T-helper 17 cell (primary cell): ENCODE measurements at places on chromosomes 3 and 15.

- DNase-seq = no peak
Measured at GRCh38 chr15:100778831-100779288, 100.8 kb upstream of the ALDH1A3 start.

GRCh38 chr15:36527235-36528162 lies 51.9 kb upstream of the CDIN1 start:
- DNase-seq = no peak

- DNase-seq = no peak
Measured at GRCh38 chr3:23644676-23645075, 161.1 kb upstream of the UBE2E1 start.

GRCh38 chr3:37687966-37688365 lies 173.7 kb upstream of the CTDSPL start:
- DNase-seq = no peak

DNA sequence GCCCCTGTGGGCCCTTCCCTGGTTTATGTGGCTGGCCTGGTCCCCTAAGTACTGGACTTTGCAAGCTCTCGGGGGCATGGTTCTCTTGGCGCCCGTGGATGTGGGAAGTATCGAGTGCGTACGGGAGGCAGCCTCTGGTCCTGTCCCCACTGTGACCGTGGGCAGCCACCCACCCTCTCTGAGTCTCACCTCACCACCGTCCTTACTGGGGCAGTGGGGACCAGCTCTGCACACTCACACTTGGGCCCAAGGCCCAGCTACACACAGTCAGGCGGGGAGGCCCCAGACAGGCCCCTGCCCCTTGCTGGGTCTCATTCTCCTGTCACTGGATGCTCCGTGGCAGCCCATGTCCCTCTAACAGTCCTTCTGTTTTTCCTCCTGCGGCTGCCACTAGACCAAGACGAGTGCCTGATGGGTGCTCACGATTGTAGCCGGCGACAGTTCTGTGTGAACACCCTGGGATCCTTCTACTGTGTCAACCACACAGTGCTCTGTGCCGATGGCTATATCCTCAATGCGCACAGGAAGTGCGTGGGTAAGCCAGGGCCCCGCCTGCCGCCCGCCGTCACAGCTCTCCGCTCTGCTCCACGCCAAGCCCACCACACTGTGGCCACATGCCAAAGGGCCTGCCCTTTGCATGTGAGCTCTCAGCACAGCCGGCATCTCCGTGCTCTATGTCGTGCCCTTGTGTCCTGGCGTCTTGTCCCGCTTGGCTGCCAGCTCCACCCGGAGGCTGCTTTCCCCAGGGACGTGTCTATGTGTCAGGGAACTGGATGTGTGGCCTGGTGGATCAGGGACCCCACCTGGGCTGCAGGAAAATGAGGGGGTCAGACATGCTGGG lies 72.7 kb downstream of the FBLN2 start:
- no peak for DNase-seq

GRCh38 chr3:32421991-32422859 lies 30.6 kb downstream of the CMTM7 start:
- no peak for DNase-seq

DNA sequence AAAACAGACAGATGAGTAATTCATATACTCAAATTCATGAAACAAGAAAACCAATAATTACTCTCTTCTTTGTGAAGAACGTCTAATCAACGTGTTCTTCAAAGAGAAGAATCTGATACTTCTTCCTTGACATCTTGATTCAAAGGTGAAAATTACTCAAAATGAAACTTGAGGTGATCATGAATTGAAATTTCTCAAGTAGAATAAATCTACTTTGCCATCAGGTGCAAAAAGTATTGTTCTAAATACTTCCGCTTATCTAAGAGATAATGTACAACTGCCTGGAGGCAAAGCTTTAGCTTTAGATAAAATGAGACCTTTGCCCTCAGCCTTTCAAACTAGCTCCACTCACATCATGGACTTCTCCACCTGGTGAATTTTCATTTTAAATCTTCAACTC lies 13.9 kb upstream of the XXYLT1 start:
- DNase-seq = no peak

DNA sequence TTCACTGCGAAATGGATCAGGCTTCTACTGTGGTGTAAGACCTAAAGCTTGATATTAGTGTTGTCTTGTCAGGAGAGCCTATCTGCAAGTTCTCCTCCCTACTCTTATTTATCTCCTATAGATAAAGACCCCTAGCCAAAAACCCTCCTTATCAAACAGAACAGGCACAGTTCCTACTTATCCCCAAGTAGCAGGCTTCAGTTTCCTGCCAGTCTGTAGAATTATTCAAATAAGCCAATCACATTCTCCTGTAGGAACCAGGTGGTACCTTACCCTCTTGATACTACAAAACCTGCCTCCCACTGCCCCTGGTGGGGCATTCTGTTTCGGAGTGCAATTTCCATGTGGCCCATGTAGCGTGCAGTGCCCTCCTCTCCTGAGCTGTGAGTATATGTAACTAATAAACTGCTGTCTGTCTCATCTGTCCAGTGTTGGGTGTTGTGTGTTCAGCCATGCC lies 28.7 kb downstream of the HDGFL3 start:
- no peak for DNase-seq

- no peak for DNase-seq
Measured at GRCh38 chr15:68400066-68400456, 31.9 kb downstream of the ITGA11 start.

- no peak for DNase-seq
Measured at GRCh38 chr3:184377882-184378445, at the start of gene THPO. THPO (minus strand) TSS chr3:184378207; CDS start chr3:184376259, 1,948 bp downstream.

DNA sequence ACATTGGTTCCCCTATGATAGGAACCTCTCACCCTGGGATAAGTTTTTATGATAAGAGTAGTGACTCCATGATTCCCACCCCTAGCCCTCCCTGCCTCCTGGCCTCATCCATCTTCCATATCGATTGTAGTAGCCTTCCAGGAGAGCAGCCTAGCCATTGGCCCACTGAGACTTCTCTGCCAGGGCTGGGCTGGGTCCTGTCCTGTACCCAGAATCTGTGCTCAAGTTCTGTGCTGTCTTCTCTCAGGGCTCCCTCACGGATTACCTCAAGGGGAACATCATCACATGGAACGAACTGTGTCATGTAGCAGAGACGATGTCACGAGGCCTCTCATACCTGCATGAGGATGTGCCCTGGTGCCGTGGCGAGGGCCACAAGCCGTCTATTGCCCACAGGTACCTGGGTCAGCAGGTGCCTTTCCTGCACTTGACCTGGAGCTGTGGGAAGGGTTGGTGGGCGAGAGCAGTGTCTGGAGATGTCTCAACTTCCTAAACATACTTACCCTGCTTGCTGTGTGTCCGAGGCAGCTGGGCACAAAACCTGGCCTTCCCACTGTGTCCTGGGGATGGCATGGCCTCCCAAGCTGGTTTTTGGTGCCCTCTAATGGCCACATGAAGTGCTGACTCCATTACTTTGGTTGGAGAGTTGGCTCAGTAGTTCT lies 16.6 kb upstream of the EXOG start:
- no peak for DNase-seq

- DNase-seq = no peak
Measured at GRCh38 chr15:74428970-74429780, 4.6 kb downstream of the SEMA7A start.

DNA sequence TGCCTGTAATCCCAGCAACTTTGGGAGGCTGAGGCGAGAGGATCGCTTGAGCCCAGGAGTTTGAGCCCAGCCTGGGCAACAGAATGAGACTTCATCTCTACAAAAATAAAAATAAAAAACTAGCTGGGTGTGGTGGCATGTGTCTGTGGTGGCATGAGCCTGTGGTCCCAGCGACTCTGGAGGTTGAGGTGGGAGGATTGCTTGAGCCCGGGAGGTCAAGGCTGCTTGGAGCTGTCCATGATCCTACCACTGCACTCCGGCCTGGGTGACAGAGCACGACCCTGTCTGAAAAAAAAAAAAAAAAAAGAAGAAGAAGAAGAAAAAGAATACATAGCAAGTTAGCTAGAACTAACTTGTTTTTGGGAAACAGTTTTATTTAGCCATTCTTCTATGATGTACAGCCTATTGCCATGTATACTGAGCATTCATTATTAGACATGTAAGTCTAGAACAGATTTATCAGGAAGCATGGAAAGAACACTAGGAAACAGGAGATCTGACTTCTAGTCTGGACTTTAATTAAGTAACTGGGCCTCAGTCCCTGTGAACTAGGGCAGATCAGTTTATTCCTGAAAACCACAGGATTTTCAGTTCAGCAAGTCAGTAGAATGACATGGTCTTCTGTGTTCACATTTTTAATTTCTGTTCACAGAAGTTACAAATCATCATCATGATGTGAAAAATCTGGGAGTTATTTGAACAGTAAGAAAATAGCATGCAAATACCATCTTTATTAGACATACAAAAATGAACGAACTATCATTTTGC lies 65.5 kb downstream of the KAT2B start:
- DNase-seq = no peak

DNA sequence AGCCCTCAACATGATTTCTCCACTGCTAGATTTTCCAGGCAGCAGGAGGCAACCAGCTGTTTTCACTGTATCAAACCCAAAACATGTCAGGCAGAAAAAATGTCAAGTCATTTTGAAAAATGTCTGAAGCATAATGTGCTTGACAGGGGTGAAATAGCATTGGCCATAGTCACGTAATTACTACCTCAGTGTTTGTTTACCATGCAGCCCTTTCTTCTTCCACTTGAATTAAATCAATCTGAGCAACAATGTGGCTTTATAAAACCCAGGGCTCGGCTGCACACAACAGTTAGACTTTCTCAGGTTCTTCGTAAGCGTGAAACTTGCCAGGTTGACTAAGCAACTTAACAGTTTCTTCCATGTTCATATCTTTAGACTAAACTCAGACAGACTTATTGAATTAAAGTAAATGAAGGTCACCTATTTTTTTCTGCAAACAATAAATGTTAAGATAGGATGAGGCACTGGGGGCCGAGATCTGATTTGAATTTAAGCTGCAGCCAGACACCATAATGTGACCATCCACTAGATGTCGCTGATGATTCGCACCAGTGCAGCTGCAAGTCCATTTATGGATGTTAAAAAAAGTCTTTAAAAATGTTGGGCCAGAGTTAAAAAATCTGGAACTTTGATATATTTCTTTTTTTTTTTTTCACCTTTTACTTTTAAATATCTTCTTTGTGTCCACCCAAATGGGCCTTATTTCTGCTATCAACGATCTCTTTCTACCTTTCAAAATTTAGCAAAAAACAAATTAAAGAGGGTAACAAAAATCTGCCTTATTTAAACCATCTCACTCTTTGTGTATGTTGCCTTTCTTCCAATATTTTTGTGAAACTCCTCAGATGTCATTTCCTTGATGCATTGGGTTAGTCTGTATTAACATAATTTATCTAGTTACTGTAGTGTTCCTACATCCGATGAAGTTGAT lies 305.9 kb downstream of the CACNA2D3 start:
- no peak for DNase-seq

DNA sequence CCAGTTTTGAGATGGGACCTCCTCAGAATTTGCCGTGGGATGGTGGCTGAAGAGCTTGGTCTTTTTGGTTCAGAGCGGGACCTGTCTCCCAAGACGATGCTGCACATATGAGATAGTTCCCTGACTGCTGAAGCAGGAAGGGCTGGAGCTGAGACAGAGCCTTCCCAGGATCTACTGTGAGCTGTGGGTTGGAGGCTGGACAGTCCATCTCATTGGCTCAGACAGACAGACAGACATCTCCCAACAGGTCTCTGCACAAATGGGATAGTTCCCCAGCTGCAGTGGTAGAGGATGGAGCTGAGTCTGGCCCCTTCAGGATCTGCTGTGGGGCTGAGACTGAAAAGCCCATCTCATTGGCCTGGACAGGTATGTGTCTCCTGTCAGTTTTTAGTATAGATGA lies 1145.6 kb upstream of the CADM2 start:
- DNase-seq = no peak

GRCh38 chr3:124650798-124651197 lies 79.5 kb upstream of the UMPS start:
- DNase-seq = no peak

- no peak for DNase-seq
Measured at GRCh38 chr3:50472958-50473357, 30.5 kb downstream of the CACNA2D2 start.

- DNase-seq = no peak
Measured at GRCh38 chr15:30865257-30865656, 38.5 kb upstream of the FAN1 start.
